ENCODE measurements at places on chromosomes 4 and X.

GRCh38 chr4:11218692-11219091 is 210.0 kb downstream of the HS3ST1 start:
- no peak for DNase-seq

- no peak for DNase-seq
Measured at GRCh38 chr4:58113126-58113525, 1002.9 kb upstream of the IGFBP7 start.

- peak; percentile 28 for DNase-seq
Measured at GRCh38 chr4:101205916-101206315, 141.4 kb downstream of the PPP3CA start.

DNA sequence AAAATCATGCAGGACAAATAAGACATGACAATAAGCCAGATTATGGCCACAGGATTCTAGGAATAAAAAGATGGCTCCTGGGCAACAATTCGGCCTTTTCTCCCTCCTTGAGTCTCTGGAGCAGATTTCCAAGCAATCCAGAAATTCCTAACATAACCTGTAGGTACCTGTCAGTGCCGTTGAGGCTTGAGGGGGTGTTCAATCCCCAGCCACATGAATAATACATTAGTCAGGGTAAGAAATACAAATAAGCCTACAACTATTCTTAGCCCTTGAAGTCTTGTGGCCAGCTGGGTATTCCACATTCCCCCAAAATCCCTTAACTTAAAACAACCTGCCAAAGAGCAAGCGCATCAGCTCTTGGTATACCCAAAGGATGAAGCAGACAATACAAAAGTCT is 9.7 kb downstream of the CXorf38 start:
- no peak for DNase-seq

- no peak for DNase-seq
Measured at GRCh38 chr4:4572821-4573220, 31.0 kb upstream of the STX18 start.

DNA sequence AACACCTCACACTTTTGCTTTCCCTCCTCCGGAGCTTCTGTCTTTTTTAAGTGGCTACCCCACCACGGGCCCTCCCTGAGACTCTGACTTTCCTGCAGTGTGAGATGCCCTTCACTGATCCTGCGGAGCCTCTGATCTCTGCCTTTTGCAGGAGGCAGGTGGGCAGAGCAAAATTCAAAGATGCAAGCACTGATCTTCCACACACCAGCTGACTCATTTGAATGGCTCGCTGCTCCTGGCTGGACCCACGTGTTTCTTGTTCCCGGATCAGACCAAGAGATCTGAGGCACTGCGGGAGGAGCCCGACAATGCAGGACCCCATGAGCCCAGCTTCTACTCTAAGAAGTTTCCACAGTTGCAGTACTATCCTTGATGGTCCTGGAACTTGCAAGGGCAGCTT is 1607.9 kb upstream of the TENM3 start:
- no peak for DNase-seq

- DNase-seq: no peak
Measured at GRCh38 chr4:105139646-105140045, 7.0 kb upstream of the TET2 start.

DNA sequence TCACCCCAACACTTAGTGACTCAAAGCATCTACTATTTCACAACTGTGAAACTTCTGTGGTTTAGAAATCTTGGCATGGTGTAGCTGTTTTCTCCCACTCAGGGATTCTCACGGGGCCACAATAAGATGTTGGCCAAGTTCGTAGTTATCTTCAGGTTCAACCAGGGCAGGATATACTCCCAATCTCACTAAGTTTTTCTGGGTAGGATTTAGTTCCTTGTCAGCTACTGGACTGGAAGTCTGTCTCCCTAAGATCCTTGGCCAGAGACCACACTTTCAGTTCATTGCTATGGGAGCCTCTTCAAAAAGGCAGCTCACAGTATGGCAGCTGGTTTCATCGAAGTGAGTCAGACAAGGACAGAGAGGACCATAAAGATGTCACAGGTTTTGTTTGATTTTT is 111.7 kb upstream of the PDHA2 start:
- no peak for DNase-seq

Measured in stimulated activated CD4-positive, alpha-beta T cell treated with anti-CD3 and anti-CD28 coated beads, Interleukin-2, amount 100 ng/mL, for 4 hours (primary cell).